8988T (cell line): ENCODE measurements at places on chromosomes 11 and 22.

GRCh38 chr11:59767225-59767611 is 12.0 kb downstream of the STX3 start:
- DNase-seq: no peak

DNA sequence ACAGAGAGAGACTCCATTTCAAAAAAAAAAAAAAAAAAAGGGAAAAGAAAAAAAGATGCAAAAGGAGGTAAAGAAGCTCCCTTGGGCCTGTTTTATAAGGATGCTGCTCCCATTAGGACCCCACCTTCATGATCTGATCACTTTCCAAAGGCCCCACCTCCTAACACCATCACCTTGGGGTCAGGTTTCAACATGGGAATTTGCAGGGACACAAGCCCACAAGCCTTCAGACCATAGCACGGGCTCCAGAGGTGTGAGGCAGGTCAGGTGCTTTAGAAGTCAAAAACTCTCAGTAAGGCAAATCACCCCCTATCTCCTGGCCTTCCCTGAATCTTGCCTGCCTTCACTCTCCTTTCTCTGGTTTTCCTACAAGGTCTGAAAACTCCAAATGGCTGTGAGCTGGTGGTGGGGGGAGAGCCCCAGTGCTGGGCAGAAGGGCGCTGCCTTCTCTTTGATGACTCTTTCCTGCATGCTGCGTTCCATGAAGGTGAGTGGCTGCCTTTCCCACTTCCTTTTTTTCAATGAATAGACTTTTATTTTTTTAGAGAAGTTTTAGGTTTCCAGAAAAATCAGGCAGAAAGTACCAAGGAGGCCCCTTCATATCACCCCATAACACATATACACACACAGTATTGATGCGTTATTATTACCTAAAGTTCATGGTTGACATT is 13.2 kb downstream of the ASPHD2 start:
- no peak for DNase-seq

GRCh38 chr22:46537225-46537945 is at the start of gene CELSR1:
Gene CELSR1, minus strand, starts transcription at chr22:46537620. Its CDS starts 450 bp downstream, at chr22:46537170.
- peak; percentile 86 for DNase-seq

DNA sequence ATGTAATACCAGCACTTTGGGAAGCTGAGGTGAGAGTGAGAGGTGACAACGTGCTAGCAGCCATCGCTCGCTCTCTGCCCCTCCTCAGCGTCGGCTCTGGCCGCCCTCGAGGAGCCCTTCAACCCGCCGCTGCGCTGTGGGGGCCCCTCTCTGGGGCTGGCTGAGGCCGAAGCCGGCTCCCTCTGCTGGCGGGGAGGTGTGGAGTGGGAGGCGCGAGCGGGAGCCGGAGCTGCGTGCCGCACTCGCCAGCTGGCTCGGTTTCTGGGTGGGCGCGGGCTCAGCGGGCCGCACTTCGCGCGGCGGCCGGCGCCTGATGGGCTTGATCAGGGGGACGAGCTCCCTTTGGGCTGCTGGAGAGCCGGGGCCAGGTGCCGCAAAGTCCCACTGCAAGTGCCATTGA is 98.9 kb upstream of the UBASH3B start:
- DNase-seq: no peak
